ENCODE measurements at places on chromosomes 1 and 21. TPM values are rescaled to one million over a fixed set of nuclear protein-coding genes. Genes with fewer than 3 reads are reported as not detected.

ARMH1 gene
- total RNA-seq = 3.0 TPM

CD53 gene
- 20.9 TPM for total RNA-seq

HTR1D gene
- total RNA-seq = 0.91 TPM

KISS1 gene
- 1.4 TPM for total RNA-seq

ZBTB21 gene
- 24.5 TPM for total RNA-seq

B3GALT5 gene
- total RNA-seq = 21.9 TPM

SGIP1 gene
- total RNA-seq = 15.8 TPM

KCNC4 gene
- 5.2 TPM for total RNA-seq

CD5L gene
- not detected for total RNA-seq

ASCL5 gene
- total RNA-seq = not detected

CROCC gene
- total RNA-seq = 38.5 TPM

CNR2 gene
- total RNA-seq = not detected

MCOLN2 gene
- 2.0 TPM for total RNA-seq

MXRA8 gene
- total RNA-seq = 41.9 TPM

LYPLA2 gene
- 68.6 TPM for total RNA-seq

FCRLA gene
- total RNA-seq = 0.75 TPM

SH2D1B gene
- total RNA-seq = 0.16 TPM

AGMAT gene
- total RNA-seq = 2.0 TPM

Measured in ureter (tissue), 1 donor.